ENCODE measurements at places on chromosomes 5 and 9.

DNA sequence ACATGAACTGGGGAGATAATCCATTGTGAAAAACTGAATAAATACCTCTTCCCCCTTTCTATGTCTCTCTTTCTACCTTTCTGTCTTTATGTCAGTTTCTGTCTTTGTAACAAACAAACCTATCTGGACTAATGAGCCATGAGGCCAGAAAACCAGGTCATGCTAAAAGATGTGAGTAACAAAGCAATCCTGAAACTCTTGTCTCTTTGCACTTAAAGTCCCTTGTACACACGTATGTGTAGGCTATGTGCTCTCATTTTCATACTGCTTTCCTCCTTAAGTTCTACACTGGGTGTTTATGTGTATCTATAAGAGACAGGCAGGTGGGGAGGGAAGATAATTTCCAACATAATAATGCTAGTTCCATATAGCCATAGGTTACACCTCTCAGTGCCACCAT is 123.8 kb upstream of the PTGER4 start:
- no peak for DNase-seq

DNA sequence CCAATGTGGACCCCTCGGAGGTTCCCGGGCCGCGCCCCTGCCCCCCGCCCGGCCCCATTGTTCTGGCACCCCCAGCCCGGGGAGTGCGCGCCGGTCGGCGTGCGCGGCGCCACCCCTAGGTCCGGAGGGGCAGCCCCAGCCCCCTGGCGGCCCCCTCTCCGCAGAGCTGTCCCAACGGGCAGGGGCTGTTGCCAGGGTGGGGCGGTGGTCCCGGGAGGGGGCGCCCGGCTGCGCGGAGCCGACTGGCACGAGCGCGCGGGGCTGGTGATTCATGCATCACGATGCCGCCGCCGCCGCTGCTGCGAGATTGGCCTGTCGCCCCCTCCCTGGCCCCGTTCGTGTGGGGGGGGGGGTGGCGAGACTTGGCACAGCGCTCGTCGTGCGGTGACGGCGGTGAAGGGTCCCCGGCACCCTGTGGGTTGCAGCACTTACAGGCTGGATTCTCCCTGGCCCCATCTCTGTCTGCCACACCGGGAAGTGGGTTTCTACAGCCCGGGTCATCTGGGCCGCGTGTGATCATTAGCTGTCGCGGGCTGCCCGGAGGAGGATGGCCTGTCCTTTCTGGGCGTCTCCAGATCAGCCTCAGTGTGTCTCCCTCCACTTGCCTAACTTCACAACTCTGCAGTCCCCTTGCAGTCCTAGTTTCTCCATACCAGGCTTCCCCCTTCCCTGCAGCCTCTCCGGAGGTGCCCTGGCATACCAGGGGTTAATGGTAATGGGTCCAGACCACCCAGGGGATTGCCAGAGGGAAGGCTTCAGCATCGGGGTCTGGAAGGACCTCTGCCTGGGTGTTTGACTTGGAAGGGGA is 858 bp downstream of the NCS1 start:
- peak; percentile 71 for DNase-seq

GRCh38 chr5:160347448-160347847 is 23.0 kb downstream of the C1QTNF2 start:
- no peak for DNase-seq

DNA sequence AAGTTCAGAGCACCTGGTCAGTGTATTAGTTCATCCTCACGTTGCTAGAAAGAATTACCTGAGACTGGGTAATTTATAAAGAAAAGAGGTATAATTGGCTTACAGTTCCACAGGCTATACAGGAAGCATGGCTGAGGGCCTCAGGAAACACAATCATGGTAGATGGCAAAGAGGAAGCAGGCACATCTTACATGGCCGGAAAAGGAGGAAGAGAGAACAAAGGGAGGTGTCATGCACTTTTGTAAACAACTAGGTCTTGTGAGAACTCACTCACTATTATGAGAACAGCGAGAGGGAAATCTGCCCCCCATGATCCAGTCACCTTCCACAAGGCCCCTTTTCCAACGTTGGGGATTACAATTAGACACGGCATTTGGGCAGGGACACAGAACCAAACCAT is 28.8 kb upstream of the CAVIN4 start:
- no peak for DNase-seq

DNA sequence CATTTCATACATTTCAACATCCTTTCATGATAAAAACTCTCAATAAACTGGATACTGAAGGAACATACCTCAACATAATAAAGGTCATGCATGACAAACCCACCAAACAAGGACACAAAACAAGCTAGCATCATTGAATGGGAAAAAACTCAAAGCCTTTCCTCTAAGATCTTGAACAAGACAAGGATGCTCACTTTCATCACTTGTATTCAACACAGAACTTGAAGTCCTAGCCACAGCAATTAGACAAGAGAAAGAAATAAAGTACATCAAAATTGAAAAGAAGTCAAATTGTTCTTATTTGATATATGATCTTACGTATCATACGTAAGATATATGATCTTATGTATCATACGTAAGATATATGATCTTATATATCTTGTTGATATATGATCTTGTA is 5.3 kb downstream of the MRPL50 start:
- DNase-seq = no peak

GRCh38 chr9:89835666-89836065 is 230.9 kb downstream of the GADD45G start:
- DNase-seq = peak; percentile 34
